ENCODE measurements at places on chromosomes 5 and 9. TPM values are rescaled to one million over a fixed set of nuclear protein-coding genes. Genes with fewer than 3 reads are reported as not detected.
A peak's percentile ranks its signal among the peaks of the same experiment; 100 is the strongest.

DNA sequence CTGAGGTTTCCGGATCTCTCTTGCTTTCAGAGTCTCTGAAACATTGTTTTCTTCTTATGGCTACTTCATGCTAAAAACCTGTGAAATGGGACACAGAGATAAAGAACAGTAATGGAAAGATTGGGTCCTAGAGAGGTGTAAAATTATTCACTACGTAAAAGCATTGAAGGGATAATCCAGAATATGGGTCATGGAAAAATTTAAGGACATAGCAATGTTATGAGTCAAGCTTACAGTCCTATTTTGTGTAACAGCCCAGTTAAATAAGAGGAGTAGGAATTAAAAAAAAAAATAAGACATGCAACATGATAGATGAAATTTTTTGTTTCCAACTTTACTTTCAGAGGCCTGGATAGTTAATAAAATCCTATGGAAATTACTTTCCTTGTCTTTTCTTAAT lies 61.9 kb upstream of the ELL2 start:
- no peak for DNase-seq

Gene RASGEF1C
- not detected for total RNA-seq

GRCh38 chr5:144297081-144297480 lies 126.4 kb downstream of the KCTD16 start:
- no peak for DNase-seq

- DNase-seq = no peak
Measured at GRCh38 chr9:127931092-127931881, 710 bp upstream of the PIP5KL1 start.

Gene SLC24A2
- not detected for total RNA-seq

- DNase-seq = peak; percentile 32
Measured at GRCh38 chr9:98989036-98990000, 45.6 kb downstream of the COL15A1 start.

Gene SLCO4C1
- 0.35 TPM for total RNA-seq

DNA sequence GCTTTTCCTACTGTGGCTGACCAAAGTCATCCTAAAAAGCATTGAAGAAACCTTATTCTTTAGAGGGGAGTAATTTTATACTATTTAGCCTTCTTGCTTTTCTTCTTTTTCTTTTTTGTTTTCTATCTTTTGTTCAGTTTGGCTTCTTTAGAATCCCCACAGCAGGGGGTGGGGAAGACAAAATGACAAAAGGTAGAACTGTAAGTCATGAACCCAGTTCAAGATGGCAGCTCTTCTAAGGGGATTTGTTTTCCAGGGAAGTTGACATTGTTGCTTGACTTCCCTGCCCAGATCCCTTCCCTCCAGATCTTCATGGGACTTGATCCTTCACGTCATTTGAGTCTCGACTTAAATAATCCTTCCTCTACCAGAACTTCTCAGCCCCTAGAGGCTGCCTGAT lies 692.4 kb upstream of the DMAC1 start:
- no peak for DNase-seq

DNA sequence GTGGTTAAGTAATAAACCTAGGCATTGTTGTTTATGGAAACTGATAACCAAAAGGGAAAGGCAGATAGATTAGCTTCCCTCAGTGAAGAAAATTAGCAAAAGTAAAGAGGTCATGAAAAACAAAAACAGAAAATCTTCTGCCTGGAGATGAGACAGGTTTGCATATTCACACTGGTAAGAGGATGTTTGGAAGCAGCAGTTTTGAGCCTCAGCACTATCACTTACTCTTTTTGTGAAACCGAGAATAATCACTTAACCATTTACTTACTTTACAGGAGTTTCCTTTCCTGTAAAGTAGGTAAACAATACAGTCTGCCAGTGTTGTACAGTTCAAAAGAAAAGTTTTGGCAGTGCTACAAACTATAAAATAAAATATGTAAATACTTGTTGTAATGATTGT lies 35.5 kb upstream of the EMB start:
- DNase-seq = no peak

DNA sequence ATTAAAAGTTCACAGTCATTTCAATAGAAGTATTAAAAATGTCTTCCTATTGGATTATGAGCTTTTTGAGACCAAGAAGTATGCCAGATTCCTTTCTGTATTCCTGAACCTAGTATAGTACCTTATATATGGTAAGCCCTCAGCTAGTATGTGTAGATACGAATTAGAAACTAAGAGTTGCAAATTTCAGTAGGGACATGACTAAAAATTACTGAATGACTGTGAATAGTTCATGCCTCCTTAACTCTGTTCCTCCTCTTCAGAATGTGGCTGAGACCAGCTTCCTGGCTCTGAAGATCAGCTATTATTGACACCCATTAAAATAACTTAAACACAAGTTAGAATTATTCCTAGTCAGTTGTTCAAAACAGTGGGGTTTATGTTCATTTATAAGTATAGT lies 19.7 kb downstream of the KDM3B start:
- DNase-seq = no peak

DNA sequence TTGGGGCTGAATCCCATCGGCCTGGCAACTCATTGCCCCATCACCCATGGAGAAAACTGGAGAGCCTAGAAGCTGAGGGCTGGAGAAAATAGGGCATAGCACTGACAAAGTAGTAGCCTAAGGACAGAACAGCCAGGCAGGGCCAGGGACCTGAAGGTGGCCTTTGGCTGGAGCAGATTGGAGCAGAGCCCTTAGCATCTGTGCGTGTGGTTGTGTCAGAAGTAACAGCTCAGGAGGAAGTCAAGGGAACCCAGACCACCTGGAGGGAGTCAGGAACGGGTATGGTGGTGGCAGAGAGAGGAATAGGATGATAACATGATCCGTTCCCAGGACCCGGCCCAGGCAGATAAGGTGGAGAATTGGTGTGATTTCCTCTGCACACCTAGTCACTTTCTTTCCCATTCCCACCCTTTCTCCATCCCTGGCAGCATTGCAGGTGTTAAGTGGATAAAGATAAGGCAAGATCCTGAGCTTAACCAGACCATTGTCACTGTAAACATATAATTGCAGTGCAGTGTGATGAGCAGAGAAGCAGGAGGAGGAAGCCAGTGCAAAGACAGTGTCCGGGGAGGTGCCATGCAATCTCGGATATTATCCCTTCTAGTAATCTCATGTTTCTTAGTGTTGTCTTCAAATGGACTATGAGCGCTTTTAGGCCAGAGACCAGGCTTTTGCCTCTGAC lies 67.0 kb downstream of the NDFIP1 start:
- no peak for DNase-seq
